ENCODE measurements at places on chromosomes 11 and 22. TPM values are rescaled to one million over a fixed set of nuclear protein-coding genes. Genes with fewer than 3 reads are reported as not detected.

DNA sequence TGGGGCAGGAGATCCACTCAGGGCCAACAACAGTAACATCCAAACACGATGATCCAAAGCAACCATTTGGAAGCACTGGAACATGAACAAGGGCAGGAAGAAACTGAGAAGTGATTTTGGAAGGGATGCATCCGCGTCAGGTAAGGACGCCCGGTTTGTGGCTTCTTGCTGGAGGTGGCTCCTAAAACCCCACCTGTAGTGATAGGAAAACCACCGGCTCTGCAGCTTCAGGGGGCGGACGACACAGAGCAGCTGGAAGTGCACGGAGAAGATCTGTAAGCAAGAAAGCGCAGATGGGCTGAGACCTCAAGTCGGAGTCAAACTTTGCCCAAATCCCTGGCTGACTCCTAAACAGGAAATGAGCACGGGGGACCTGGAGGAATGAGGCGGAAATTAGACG, 1066.1 kb downstream of the BRD1 start:
- DNase-seq = no peak
- no peaks in the 10 kb centered on the region for H3K4me1 ChIP-seq
- no peak overlapping the region for H3K27ac ChIP-seq

DNA sequence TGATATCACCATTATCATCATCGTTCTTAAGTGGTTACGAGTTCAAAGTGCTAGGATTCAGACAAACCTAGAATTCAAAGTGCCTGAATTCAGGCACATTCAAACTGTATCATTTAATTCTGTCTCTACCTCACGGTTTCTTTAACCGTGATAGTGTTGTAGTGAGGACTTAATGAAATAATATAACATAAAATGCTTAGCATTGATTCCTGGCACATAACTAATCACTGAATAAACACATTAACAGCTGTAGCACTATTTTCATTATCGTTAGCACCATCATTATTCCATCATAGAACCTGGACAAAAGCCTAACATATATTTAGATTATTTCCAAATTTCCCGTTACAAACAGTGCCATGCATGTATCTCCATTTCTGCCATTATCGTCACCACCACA, 102.0 kb downstream of the WNT11 start:
- DNase-seq = no peak
- no peak overlapping the region for H3K4me3 ChIP-seq
- H3K36me3 ChIP-seq = no peaks in the 10 kb centered on the region
- H3K27me3 ChIP-seq = no peaks in the 10 kb centered on the region

DNA sequence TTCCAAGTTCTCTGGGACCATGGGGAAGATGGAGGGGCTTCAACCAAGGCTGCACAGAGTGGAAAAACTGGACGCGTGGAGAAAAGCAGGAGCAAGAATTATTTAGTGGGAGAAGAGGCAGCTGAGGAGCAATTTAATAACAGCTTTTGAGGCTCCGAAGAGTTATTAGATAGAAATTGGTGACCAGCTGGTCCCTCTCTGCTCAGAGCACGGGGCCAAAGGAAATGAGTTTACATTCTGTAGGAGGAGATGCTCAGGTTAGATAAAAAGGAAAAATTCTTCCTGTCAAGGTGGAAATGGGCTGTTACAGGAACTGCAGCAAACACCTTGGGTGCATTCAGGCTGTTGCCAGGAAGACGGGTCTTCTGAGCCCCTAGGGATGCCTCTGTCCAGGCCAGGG, 47.0 kb upstream of the GALNT18 start:
- H3K27ac ChIP-seq = no peak overlapping the region
- no peaks in the 10 kb centered on the region for H3K4me1 ChIP-seq
- H3K4me3 ChIP-seq = no peak overlapping the region
- H3K36me3 ChIP-seq = no peaks in the 10 kb centered on the region

DNA sequence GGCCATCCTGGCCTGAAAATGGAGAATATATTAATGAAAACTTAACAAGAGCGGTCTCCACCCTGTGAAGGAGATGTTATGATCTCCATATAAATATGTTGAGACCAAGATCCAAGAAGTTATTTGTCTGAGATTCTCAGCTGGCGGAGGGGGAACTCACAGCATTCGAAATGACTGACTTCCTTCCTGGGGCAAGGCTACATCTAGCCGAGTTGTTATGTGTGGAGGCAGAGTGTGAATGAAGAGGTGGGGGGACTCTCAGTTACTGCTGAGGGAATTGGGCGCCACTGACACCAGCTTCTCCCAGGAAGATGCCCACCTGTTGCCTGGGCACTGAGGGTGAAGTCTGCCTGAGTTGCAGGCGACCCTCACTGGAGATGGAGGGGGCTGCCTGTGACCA, 5.9 kb downstream of the HTR3A start:
- no peak overlapping the region for H3K4me3 ChIP-seq
- DNase-seq = no peak
- no peaks in the 10 kb centered on the region for H3K36me3 ChIP-seq
- no peaks in the 10 kb centered on the region for H3K27me3 ChIP-seq

DNA sequence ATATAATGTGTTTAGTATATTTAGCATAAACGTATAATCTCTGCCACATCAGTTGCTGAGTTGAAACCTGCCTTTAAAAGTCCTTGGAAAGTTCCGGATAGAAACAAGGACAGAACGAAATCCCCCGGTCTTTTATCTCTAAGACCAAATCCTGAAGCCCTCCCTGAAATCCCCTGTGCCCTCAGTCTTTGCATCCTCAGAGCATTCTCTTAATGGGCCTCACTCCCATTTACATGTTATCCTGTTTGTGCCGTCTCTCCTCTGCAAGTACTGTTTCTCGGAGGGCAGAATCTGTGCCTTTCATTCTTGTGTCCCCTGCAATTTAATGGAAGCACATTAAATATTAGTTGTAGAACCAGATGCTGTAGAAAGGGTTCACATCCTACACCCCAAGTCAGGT, 56.0 kb downstream of the ZNRF3 start:
- no peaks in the 10 kb centered on the region for H3K27me3 ChIP-seq
- H3K4me3 ChIP-seq = no peak overlapping the region
- DNase-seq = no peak
- no peak overlapping the region for H3K27ac ChIP-seq
- no peaks in the 10 kb centered on the region for H3K36me3 ChIP-seq
- no peaks in the 10 kb centered on the region for H3K4me1 ChIP-seq

The STK33 gene
- total RNA-seq = not detected

The ENTHD1 gene
- total RNA-seq = not detected

The ISX gene
- total RNA-seq = not detected
